ENCODE measurements at places on chromosomes 4 and X. TPM values are rescaled to one million over a fixed set of nuclear protein-coding genes. Genes with fewer than 3 reads are reported as not detected.

The ENPEP gene
- total RNA-seq = 1.7 TPM

The STATH gene
- total RNA-seq = not detected

The IQSEC2 gene
- total RNA-seq = 14.0 TPM

The NPNT gene
- total RNA-seq = 47.9 TPM

The PRDM5 gene
- total RNA-seq = 11.8 TPM

The TRPC3 gene
- 5.4 TPM for total RNA-seq

The INPP4B gene
- 4.7 TPM for total RNA-seq

The PNMA5 gene
- 3.0 TPM for total RNA-seq

The HSFX4 gene
- total RNA-seq = not detected

The ZNF630 gene
- total RNA-seq = 5.9 TPM

The MSX1 gene
- total RNA-seq = 2.2 TPM

The USP27X gene
- total RNA-seq = 12.5 TPM

The ERCC6L gene
- 0.74 TPM for total RNA-seq

The PRKG2 gene
- total RNA-seq = 9.6 TPM

The KCND1 gene
- 0.49 TPM for total RNA-seq

The CITED1 gene
- 3.2 TPM for total RNA-seq

The SPANXN4 gene
- not detected for total RNA-seq

Data from temporal lobe (tissue), 4 donors.